Activated CD4-positive, alpha-beta T cell treated with anti-CD3 and anti-CD28 coated beads, Interleukin-2, amount 50 U/mL, for 48 hours (primary cell): ENCODE measurements at places on chromosomes 5 and 9.

- no peak for DNase-seq
Observed at GRCh38 chr5:9924614-9925013, 294.5 kb upstream of the TAS2R1 start.

DNA sequence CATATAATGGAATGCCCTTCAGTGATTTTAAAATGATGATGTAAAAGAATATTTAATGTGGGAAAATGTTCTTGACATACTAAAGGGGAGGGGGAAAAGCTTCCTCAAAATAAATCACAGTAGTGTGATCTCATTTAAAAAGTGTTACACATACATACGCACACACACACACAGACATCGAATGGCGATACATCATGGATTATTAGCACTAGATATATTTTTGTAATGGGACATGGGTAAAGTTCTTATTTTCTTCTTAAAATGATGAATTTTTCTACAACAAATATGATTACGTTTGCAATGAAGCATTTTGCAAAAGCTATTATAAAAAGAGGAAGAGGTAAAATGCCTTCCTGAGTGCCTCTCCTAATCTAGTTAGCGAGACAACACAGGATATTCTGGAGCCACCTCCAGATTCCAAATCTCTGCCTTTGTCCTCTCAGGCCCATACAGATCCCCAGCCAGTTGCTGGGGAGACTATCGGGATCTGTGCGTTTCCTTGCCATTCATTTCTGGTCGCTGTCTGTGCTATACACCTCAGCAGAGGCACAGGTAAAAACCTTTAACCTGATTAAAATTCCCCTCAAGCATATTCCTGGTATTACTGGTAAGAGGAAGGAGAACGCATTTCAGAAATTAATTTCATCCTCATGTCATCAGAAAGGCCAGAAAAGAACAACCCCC lies 69.6 kb downstream of the SLC28A3 start:
- DNase-seq, result no peak

DNA sequence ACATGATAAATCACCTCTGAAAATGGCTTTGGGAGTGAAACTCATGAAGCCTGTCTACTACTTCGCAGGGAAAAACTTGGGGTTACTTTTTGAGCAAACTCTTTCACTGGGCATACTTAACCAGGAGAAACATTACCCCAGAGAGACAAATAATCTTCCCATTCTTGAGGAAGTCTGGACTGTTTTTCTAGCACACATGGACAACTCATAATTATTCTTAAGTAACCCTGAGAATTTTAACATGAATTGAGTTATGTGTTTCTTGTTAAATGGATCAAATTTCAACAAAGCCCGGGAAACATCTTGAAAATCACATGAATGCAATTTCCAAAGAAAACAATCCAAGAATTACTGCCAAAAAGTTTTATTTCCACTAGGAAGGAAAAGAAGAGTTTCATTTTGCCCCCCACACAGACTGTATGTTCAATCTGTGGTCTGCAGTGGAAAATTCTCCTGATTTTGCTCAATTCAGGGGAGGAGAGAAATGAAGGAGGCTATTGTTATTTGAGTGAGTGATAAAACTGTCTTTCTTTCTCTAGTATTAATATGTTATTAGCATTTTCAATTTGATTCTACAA lies 564.8 kb upstream of the CLINT1 start:
- DNase-seq, result no peak

- no peak for DNase-seq
Observed at GRCh38 chr9:2120926-2121689, 106.0 kb downstream of the SMARCA2 start.

GRCh38 chr9:4114569-4115505 lies 185.0 kb downstream of the GLIS3 start:
- no peak for DNase-seq

- DNase-seq, result no peak
Observed at GRCh38 chr5:56686337-56687195, 128.8 kb upstream of the MAP3K1 start.

DNA sequence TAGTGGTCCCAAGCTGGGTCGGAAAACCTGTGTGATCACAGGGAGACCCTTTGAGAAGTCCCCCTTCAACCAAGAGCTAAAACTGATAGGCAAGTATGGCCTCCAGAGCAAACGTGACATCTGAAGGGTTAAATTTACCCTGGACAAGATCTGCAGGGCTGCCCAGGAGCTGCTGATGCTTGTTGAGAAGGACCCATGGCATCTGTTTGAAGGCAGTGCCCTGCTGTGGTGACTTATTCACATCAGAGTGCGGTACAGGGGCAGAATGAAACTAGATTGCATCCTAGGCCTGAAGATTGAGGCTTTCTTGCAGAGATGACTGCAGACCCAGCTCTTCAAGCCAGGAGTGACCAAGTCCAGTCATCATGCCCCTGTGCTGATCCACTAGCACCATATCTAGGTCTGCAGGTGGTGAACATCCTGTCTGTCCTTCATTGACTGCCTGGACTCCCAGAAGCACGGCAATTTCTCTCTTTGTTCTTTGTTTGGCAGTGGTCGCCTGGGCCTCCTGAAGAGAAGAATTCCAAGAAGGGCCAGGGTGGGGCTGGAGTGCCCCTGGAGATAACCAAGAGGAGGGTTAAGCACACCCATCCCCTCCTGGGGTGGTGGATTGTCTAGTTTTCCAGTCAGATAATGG lies 25.7 kb upstream of the CHD1 start:
- no peak for DNase-seq

- DNase-seq, result no peak
Observed at GRCh38 chr5:103923616-103924168, 361.1 kb upstream of the NUDT12 start.

GRCh38 chr5:55853041-55853670 lies 2.0 kb downstream of the IL31RA start:
- DNase-seq, result no peak

GRCh38 chr5:103228588-103228987 lies 30.0 kb upstream of the MACIR start:
- no peak for DNase-seq

DNA sequence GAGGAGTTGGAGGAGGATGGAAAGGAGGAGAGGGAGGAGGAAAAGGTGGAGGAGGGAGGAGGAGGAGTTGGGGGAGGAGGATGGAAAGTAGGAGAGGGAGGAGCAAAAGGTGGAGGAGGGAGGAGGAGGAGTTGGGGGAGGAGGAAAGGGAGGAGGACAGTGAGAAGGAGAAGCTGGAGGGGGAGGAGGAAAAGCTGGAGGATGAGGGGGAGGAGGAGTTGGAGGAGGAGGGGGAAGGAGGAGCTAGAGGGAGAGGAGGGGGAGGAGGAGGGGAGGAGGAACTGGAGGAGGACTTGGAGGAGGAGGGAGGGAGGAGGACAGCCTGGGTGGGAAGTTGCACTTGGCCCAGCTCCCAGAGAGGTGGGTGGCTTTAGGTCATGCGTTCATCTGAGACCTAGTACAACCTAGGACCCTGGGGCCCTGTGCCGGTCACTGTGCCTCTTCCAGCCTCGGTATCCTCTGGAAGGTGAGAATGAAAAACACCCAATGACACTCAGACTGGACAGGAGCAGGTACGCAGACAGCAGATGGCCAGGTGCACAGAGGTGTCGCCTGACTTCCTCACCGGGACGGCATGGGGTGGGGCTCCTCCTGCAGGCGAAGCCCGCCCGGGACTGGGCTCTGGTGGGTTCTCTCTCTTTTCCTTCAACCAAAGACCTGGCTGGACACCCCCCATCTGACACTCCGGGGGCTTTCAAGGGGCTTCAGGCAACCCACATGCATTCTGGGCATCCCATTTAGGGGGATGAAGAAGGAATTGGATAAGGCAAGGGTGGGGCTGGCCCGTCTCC lies 12.2 kb upstream of the SLC2A6 start:
- no peak for DNase-seq

DNA sequence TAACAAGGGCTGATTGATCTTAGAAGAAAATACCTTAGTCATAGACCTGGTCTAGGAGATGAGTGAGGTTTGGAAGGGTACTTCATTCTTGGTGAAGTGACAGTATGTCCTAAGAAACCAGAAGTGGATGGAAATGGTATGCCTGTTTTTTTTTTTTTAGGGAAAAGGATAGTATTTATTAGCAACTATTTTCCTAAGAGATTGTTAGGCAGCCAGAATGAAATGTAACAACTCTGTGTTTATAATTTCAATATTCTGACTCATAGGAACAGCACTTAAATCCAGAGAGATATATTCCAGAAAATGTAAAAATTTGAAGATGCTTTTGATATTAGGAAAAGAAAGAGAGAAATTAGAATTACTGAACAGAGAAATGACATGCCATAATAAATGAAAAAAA lies 21.2 kb upstream of the ARL14EPL start:
- no peak for DNase-seq

GRCh38 chr9:87054999-87055686 lies 107.8 kb upstream of the GAS1 start:
- DNase-seq, result no peak

DNA sequence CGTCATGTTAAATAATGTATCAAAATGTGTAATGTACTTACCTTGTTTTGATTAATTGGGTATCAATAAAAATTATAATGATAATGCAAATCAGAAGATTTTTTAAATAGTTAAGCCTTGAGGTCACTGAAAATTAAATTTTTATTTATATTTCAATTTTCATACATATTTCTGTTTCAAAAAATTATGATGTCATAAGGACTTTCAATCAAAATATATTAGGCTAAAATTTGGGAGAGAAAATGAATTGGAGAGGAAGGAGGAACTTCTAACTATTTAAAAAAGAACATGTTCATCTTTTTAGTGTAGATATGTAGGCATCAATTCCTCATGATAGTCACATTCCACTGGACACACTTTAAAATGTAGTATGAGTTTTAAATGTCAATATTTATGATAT lies 29.1 kb upstream of the ERAP1 start:
- DNase-seq, result no peak

DNA sequence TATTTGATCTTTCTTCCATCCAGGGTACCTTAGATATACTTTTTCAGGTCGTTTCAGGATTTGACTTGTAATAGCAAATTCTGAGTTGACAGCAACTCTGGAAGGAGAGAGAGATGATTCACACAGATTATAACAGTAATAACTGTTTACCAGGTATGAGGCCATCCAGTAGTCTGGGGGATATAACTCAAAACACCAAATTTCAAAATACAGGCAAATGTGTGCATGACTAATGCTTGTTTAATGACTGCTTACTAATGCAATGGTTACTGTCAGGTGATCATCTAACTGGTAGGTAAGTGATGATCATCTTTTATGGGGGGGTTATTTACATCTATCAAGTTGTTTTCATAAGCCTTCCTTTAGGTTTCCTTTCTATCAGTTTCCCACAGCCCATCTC lies 412.3 kb downstream of the MAT2B start:
- DNase-seq, result no peak
